CD4-positive, alpha-beta T cell treated with Interleukin-6 for 4 hours (primary cell): ENCODE measurements at places on chromosomes 2 and 18.

GRCh38 chr18:7945882-7946281 lies 378.8 kb downstream of the PTPRM start:
- DNase-seq, result no peak

DNA sequence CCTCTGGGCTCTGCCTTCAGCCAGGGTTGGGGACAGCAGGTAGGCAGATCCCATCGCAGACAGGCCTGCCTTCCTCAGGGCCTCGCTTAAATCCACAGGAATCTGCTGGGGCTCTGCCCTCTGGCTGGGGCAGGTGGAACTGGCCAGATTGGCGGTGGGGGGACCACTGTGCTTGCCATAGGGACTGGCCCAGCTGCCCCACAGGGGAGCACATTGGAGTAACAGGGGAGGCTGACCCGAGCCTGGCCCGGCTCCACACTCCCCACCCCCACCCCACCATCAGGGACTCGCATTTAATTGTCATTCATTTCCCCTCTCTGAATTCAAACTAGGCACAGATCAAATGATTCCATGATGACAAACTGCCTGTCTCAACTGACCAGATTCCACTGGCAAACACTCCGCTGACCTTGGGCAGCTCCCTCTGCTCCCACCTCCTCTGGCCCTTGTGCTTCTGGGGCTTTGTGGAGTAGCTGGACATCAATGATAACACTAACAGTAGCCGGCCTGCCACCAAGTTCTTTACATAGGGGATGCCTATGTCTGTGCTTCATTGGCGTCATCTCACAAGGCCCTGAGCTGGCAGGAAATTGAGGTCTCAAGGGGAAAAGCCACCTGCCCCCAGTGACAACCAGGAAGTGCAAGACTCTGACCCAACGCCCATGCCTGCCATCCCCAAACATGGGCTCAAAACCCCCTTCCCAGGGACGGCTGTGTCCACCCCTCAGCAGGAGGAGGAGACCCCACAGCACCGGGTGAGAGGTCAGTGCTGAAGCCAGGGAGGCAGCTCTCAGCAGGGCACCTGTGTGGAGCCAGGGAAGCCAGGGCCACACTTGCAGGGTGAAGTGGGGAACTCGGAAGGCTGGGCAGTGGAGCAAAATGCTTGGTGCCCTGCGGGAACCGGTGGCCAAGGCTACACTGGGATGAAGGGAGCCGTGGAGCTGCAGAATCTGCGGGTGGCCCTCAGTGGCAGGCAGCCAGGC lies 2.1 kb upstream of the B3GNT7 start:
- DNase-seq, result no peak

DNA sequence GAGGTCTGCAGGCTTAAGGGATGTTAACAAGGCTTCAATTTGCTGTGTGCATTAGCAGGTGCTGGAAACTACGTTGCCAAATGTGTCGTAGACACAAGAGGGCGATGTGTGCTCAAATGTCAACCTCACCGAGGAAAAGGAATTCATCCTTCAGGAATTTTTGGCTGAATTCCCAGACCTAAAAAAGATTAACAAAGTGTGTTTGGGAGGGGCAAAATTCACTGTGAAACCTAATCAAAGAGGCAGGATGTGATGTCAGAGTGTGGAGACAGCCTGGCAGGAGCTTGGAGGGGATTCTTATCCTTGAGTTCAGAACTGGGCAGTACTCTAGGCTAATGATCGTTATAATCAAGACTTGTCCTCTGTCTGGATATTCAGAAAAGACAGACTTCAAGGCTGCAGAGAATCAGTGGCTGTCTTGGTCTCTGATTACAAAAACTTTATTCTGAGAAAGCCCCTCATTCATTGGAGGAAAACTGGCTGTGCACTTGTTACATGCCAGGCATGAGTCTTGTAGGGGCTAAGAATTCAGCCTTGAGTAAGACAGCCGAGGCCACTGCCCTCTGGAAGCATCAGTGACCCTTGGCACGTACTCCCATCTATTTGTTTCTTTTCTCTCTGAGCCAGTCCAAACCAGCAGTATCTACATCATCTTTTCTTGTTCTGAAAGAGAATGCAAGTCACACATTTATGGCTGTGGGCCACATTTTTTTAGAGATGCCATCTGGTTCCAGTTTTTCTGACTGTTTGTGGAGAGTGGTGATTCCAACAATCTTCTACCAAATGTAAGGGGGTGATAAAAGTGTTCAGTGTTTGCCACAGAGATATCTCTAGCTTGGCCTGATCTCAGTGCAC lies 18.7 kb upstream of the SCYGR1 start:
- peak; percentile 29 for DNase-seq

DNA sequence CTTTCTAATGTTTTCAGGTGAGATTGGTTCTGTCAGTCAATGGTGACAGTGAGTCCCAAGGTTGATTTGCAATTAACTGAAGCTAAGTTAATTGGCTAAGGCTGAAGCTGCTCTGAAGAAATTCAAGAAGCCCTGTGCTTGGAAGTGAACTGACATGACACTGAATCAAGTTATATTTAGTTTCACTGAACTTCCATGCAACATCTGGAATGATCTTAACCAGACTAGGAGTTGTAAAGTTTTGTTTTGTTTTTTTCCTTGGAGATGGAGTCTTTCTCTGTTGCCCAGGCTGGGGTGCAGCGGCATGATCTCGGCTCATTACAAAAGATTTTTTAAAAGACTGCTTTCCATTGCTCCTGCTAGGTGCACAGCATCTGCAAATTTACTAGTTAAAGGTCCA lies 11.4 kb downstream of the SERPINB5 start:
- no peak for DNase-seq

DNA sequence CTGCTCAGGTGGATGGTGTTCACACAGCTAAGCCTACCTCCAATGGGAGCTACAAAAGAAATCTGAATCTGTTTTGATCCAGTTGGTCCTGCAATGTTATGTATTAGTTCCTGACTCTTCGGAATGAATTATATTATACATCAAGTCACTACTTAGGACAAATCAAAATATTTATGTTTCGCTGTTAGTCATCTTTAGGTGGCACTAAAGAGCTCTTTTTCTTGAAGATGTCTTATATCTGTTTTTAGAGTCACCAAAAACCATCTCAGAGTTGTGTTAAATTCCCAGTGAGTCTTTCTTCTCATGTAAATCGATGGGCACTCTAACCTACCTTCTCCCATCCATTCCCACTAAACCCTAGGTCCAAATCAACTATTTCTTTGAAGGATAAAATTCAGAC lies 2.2 kb downstream of the DNER start:
- DNase-seq, result no peak

DNA sequence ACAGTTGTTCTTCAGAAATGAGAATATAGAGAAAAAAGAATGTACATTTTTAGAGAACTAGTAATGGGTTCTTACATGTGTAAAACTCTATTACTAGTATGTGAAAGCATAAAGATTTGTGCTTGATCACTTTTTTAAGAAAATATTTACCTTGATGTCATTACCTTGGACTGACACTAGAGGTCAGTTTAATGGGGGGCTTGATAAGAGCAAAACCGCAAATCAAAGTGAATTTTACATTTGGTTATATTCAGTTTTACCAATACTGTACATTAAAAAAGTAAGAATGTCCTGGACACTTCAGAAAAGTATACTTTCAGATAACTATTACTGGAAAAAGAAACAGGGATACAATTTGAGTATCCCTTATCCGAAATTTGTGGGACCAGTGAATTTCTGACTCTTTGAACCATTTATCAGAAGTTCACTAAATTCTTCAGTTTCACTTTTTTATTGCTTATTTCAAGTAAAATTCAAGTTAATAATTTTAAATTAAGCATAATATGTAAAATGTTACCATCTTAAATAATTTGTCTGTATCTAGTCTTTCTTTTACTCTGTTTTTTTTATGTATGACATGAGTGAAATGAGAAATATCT lies 1149.5 kb downstream of the DSC3 start:
- DNase-seq, result no peak

- no peak for DNase-seq
These were observed 1.1 kb upstream of the FZD5 start for GRCh38 chr2:207770602-207771404.

DNA sequence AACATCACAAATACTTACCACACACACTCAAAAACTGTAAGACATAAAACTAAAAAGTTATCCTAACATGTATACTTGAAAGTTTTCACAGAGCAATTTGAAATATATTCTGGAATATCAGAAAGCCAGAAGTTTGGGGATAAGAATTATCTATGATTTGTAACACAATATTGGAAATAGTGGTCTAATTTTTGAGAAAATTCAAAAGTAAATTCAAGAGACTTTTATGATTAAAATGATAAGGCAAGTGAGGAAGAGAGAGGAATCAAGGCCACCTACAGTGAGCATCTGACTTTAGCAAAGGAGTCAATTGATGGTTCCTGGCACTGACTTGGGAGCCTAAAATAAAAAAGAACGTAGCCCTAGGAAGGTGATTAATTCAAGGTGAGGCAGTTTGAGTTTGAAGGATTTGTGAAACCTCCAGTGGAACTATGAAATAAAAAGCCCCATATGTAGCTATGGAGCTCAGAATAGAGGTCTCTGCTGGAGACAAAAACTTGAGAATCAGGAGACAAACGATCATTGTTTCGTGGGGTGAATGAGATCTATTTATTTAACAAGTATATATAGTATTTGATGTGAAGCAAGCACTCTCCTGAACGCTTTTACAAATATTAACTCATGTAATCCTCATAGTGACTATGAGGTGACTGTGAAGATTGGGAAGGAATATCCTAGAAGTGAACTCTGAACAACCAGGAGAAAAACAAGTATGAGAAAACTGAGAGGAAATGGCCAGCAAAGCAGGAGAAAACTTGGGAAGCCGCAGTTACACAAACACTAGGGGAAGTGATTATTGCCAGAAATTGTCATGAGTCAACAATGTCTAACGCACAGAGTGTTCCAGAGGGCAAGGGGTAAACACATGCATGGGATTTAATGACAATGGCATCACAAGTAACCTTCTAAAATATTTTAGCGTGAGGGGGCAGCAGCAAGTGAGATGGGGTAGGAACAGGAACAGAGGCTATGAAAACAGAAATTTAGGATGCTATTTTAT lies 12.8 kb downstream of the TFPI start:
- DNase-seq, result no peak

DNA sequence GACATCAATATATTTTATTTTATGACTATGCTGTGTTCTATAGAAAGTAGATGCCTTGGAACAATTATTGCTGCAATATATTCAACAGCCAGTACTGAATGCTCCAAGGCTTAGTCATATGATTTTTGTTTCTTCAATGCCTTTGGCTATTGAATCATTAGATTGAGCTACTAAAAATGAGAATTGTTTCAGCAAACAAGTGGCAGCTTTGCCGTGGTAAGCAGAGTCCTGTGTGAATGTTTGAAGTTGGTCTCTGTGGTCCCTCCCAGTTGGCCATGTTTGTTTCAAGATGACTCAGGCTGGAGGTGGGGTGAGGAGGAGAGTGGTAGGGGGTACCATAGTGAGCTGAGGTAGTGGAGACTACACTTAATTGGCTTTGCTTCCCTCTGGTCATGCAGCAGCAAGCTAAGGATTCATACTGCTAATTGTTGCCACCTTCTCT lies 198.6 kb upstream of the EPAS1 start:
- DNase-seq, result no peak

DNA sequence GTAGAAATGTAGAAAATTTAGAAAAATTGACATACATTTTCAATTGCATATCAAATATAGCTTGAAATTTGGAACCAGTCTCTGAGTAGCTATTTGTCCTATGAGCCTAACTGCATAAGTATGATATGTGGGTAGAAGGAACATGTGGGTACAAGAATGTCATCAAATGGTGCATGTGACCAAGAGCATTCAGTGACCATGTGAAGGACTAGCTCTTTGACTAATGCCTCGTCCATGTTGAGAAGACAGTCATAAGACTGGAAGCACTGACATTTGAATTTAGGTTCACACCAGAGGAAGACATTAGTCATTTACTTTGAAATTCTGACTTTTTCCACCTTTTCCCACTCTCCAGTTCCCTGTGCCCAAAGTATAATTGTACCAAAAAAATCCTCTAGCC lies 12.6 kb downstream of the MRPL44 start:
- DNase-seq, result no peak

GRCh38 chr2:95700519-95700918 lies 108.7 kb downstream of the TRIM43 start:
- no peak for DNase-seq

DNA sequence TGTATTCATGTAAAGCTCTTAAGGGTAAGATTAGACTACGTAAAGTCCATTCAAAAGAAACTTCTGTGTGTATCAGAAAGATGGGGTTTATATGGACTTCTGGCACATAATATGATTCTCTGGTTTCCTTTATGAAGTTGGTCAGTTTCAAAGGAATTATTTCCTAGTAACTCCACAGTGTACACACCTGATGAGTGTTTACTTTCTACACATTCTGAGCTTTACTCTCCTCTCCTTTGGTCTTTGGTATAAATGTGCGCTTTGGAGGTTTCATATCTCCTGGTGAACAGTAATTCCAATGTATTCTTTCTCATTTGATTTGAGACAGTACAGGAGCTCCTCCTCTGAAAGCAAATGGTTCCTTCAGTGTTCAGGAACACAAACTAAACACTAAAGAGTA lies 88.1 kb downstream of the OXER1 start:
- DNase-seq, result no peak

DNA sequence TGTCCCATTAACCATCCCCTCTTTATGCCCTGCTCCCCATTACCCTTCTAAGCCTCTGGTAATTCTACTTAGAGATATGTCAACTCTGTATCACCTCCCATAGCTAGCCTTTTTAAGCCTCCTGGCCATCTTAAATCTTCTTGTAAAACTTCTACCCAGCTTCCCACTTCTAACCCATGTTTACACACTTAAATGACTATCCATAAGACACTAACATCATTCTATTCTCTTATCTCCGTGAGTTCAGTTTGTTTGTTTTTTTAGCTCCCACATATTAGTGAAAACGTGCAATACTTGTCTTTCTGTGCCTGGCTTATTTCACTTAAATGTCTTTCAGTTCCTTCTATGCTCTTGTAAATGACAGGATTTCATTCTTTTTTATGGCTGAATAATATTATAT lies 42.4 kb downstream of the RAB3GAP1 start:
- DNase-seq, result no peak

DNA sequence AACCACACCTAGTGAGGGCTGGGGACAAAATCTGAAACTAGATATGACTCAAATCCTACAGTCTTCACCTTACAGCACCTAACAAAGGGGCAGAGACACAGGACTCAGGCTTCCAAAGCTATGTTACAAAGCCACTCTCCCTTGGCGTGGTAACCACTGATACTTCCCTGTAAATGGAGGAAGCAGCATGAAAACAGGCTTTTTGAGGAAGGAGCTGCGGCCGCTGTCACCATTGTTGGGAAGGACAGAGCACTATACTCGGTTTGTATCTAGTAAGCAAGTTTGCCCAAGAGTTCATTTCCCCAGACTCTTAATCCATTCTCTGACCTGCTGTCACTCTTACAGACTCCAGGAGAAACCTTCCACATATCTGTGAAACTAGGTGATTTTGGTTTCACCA lies 60.3 kb downstream of the LONRF2 start:
- DNase-seq, result no peak

DNA sequence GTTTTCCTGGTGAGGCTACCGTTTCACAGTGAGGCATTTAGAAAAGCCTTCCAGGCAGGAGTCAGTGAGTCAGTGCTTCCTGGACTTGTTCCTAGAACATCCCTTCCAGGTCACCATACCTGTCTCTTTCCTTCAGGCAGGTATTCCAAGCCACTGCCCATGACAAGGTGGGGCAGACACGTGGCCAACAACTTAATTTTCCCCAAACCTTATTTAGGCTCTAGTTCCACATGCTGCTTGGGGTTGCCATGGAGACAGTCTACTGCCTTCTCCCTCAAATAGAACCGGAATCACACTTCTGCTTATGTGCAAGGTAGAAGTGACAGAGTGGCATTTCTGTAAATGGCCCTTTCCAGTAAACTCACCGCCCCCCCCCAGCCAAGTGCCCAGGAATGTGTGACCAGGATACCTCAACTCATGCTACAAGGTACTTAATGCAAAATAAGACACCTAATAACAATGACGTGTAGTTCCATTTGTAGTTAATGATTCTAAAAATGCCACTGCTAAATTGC lies 258.3 kb downstream of the PRKCE start:
- DNase-seq, result no peak
